ENCODE measurements at places on chromosomes 4 and X.

DNA sequence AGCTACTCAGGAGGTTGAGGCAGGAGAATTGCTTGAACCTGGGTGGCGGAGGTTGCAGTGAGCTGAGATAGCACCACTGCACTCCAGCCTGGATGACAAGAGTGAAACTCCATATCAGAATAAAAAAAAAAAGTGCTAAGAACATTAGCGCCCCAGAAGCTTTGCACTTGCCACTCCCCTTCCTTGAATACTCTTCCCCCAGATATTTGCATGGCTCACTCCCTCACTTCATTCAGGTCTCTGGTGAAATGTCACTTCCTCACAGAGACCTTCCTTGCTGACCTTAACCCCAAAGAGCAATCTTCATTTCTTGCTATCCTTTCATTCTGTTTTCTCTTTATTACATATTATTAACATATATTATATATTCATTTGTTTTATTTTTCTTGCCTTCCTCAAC lies 11.3 kb downstream of the CACNA1F start:
- no peak for DNase-seq

DNA sequence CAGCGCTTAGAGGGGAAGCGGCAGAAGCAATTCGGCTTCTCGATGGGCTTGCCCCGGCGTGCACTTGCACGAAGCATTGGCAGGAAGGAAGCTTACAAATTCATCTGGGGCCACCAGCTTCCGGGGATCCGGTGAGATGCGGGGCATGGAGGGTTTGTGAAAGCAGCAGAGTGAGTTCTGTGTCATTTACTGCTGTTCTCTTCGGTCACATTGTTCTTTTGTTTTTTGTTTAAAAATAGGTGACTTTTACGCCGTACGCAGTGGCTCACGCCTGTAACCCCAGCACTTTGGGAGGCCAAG lies 47.0 kb downstream of the ASMT start:
- no peak for DNase-seq

DNA sequence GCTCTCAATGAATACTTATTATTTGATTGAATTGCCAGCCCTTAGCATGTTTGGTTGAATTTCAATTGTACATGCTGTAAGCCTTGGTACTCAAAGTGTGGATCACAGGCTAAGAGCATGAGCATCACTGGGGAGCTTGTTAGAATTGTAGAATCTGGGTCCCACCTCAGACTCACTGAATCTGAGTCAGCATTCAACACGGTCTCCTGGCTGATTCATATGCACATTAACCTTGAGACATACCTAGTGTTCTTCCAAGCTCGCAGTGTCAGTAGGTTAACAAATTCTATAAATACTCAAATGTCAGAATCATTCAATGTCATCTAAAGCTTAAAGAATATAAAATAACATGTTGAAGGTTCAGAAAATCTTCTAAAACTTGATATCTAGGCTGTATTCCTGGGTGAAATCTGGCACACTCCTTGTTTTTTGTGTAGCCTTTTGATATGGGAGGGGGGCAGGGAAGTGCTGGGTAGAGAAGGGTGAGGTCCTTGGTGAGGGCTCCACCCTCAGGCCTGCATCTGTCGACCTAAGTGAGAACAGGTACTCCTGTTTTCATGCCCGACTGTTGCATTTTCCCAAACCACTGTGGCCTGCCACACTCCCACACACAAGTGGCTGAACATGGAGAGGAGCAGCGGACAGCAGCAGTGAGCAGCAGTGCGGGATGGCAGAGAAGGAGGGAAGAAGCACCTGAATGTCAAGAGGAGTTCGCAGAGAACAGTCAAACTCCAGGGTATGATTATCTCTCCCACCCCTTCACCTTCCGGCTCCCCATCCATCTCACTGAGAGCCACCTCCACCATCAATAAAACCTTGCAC lies 529.6 kb upstream of the IGFBP7 start:
- DNase-seq: no peak

DNA sequence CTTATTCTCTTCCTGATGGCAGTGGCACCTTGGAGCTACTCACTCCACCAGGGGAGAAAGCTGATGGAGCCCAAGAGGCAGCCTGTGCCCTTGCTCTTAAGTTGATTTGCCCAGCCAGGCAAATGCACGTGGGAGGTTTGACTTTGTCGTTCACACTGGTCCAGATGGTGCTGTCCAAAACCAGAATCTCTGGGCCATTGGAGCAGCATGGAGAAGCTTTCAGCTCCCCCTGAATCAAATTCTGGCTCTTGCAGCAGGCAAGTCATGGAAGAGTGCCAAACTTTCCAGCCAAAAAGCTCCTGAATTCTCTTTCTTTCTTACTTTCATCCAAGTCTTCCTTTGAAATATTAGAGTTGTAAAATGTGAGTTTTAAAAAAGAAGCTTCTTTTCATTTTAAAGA lies 970.4 kb downstream of the RPA4 start:
- DNase-seq: no peak

- no peak for DNase-seq
Observed at GRCh38 chr4:154164931-154165839, 326.4 kb downstream of the DCHS2 start.

DNA sequence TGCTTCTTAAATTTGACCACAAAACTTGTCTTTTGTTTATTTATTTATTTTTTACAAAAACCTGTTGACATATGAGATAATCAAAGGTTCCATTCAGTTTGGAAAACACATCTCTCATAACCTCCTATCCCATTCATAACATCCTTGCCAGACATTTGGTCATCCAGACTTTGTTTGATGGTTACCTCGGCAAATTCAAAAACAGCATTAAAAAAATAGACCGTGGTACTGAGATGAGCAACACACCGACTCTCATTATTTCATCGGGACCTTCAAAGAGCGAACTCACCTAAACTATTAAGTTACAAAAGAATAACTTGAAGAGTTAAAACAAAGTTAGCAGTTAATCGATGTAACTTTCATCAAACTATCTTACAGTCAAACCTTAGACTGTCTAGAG lies 85.8 kb upstream of the RPS6KA3 start:
- DNase-seq: no peak

- no peak for DNase-seq
Observed at GRCh38 chr4:143668930-143669552, 31.4 kb downstream of the FREM3 start.

DNA sequence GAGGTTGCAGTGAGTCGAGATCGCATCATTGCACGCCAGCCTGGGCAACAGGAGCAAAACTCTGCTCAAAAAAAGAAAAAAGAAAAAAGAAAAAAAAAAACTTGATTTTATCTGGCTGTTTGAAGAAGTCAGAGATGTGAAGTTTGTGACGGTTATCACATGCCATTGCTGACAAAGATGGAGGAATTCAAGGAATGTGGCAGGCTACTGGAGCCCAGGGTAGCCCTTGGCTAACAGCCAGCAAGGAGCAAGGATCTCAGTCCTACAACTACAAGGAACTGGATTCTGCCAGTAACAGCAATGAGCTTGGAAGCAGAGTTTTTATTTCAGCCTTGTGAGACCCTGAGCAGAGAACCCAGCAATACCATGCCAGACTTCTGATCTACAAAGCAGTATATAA lies 24.3 kb upstream of the TET2 start:
- no peak for DNase-seq

DNA sequence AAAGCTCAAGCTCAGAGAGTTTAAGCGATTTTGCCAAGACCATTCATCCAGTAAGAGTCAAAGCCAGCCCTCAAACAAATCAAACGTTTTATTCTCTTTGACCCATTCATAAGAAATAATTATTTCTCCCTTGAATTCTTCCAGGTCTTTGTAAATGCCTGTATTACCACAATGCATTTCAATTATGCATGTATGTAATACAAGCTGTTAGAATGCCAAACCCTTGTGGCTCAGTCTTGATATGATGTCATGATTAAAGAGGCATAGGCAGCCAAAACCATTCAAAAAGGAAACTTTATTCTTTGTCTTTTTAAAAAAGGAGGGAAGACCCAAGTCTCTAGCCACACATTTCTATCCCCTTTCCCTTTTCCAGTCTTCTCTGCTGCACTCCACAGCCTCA lies 56.5 kb upstream of the PGM2 start:
- DNase-seq: no peak

- DNase-seq: no peak
Observed at GRCh38 chrX:3545901-3546300, 167.5 kb downstream of the PRKX start.

GRCh38 chr4:11397146-11397545 lies 31.5 kb downstream of the HS3ST1 start:
- DNase-seq: no peak

GRCh38 chr4:125837493-125838201 lies 522.9 kb downstream of the FAT4 start:
- no peak for DNase-seq

GRCh38 chrX:24110069-24110468 lies 39.5 kb upstream of the ZFX start:
- no peak for DNase-seq

DNA sequence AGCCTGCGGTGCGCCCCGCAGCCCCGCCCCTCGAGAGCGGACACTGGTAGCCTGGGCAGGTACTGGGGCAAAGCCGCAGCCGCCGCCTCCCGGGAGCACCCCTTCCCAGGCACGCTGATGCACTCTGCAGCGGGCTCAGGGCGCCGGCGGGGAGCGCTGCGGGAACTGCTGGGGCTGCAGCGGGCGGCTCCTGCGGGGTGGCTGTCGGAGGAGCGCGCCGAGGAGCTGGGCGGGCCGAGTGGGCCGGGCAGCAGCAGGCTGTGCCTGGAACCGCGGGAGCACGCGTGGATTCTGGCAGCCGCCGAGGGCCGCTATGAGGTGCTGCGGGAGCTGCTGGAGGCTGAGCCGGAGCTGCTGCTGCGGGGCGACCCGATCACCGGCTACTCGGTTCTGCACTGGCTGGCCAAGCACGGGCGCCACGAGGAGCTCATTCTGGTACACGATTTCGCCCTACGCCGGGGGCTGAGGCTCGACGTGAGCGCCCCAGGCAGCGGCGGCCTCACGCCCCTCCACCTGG lies 401 bp downstream of the SOWAHD start:
- DNase-seq: peak; percentile 23

- DNase-seq: no peak
Observed at GRCh38 chr4:158350161-158350560, 139.9 kb downstream of the TMEM144 start.

DNA sequence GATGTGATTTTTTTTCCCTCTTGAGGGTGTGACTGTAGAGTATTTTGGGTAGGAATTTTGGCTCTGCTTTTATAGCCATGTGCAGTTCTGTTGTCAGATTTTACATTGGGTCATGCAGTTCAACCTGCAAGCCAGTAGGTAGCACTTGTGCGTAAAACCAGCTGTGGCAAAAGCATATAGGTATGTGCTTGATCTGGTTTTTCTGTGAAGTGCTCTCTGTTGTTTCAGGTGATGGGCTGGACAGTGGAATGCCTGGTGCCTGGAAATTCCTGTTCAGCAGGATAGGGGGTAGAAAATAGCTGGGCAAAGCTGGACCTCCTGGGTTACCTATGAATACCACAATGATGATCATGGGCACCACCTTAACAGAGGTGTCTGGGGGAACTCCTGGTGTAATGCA lies 584.2 kb upstream of the PCDH10 start:
- no peak for DNase-seq

All from heart right ventricle (tissue), 16 donors.